Motor neuron (in vitro differentiated cells): ENCODE measurements at places on chromosomes 11 and 22.
A peak's percentile ranks its signal among the peaks of the same experiment; 100 is the strongest.

DNA sequence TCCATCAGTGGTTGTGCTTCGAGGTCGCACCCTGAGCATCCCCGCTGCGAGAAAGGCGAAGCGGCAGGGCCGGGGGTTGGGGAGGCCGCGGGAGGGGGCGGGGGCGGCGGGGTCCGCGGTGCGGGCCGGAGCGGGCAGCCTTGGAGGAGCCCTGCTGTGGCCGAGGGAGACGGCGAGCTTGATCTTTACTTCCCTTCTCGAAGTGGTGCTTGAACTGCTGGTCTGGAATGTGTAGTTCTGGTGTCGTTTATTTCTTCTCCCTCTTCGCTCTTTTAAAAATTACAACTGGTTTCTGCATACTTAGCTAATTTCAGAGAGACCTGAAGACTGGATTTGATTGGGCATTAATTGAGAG is 1.1 kb downstream of the APLP2 start:
- no peak for ATAC-seq

- ATAC-seq = no peak
Observed at GRCh38 chr11:86795511-86795910, 4.8 kb upstream of the PRSS23 start.

GRCh38 chr11:78179459-78180071 is 8.9 kb downstream of the KCTD21 start:
- no peak for ATAC-seq

DNA sequence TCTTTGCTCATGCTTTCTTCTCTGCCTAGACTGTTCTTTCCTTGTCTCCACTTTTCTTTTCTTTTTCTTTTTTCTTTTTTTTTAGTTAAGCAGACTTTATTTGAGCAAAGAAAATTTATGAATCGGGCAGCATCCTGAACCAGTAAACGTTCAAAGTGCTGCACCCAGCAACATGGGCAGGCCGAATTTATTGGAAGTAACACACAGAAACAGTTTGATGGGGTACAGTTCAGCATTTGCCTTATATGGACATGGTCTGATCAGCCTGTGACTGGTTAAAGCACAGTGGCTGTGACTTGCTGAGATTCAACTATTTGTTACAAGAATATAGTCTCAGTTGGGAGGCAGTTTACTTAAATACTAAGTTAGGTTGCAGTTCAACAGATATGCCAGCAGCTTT is 16.0 kb downstream of the CD3E start:
- no peak for ATAC-seq

DNA sequence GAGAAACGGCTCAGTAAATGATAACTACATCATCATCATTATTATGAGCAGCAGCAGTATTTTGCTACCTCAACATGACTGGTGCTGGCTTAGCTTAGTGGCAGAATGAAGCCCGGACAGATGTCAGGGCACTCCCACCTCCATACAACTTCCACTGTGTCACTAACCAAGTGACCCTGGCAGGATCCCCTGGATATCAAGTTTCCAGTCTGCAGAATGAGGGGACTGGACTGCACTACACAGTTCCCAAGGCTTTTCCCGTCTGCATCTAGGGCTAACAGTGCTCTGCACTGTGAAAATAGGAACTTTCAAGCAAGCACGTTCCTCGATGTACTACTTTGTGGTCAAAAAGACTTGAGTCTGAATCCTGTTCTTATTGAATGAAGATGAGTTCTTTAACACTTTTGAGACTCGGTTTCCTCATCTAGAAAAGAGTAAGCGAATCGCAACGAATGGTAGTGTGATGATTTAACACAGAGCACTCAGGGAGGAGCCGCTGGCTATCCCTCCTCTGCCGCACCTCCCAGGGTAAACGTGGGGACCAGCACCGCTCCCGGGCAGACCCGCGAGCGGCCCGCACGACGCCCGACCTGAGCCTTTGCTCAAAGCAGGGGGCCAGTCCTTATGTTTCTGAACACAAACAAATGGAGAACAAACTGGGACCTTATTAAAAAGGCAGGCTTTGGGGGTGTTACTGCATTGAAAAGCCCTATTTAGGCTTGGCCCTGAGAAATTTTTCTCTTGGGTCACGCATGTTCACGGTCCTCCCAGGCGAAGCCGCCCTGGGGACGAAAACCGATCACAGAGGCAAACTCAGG is 910 bp downstream of the CLTCL1 start:
- ATAC-seq = peak; percentile 21

- no peak for ATAC-seq
Observed at GRCh38 chr11:44083433-44083832, 12.0 kb upstream of the EXT2 start.

DNA sequence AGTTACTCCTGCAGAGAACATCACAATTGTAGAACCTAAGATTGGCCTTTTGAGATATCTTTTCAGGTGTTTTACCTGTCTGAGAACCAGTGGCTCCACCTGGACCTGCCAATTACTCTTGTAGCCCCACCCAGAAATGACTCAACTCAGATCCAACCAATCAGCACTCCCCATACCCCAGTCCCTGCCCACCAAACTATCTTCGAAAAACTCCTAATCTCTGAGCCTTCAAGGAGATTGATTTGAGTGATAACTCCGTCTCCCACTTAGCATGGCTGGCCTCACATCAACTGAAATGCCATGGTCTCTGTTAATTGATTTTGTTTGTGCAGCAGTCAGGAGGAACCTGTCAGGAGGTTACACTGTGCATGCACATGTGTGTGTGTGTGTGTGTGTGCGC is 103.6 kb downstream of the MTNR1B start:
- ATAC-seq = no peak

DNA sequence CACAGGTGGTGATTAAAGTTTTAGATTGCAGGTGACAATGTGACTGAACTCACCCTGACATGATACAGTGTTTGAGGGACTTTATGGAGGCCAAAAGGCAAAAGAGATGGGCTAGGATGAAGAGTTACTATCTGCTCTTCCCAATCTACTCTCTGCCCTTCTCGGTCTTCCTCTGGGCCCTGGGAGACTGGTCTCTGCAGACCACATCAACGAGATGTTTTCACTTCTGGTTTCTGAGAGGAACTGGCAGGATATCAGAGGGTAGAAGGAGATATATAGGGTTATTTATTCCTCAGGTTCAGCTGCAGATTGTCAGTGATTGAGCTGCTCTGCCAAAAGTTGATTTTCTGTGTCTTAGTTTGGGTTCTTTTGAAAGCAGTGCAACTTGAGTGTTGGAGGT is 32.4 kb upstream of the CD44 start:
- no peak for ATAC-seq

- ATAC-seq = peak; percentile 26
Observed at GRCh38 chr11:131724436-131724975, 354.1 kb downstream of the NTM start.

GRCh38 chr11:985406-985805 is 51.1 kb downstream of the MUC6 start:
- ATAC-seq = no peak

GRCh38 chr11:27621405-27622161 is 78.7 kb downstream of the BDNF start:
- ATAC-seq = peak; percentile 25

DNA sequence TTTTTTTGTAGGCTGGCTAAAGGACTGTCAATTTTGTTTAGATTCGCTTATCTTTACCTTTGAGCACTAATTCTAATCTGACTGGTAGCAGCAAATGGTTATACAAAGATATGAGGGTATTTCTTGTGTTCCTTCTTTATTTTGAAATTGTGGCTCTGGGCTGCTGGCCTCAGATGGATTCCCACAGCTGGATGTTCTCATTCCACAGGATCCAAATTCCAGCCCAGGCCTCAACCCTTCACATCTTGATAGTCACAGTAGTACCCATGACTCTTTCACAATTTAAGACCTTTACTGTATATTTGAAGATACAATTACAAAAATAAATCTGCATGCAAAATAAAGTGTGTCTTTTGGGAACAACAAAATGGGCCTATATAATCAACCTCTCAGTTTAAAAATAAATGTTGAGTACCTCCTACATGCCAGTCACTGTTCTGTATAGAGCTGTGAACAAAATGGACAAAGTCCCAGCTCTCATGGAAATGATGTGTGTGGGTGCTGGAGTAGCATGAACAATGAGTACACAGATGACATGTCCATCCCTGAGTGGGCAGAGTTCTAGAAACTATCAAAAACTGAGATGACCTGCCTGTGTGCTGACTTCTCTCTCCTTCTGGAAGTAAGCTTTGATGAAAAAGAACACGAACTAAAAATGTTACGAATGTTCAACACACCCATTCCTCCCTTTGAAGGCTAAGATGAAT is 51.7 kb upstream of the FBXO3 start:
- no peak for ATAC-seq

- ATAC-seq = no peak
Observed at GRCh38 chr11:88167853-88168252, 7.4 kb downstream of the RAB38 start.

- ATAC-seq = peak; percentile 26
Observed at GRCh38 chr11:107824668-107825369, 33.8 kb downstream of the SLC35F2 start.

GRCh38 chr11:93492464-93493251 is 50.5 kb downstream of the SMCO4 start:
- ATAC-seq = no peak

DNA sequence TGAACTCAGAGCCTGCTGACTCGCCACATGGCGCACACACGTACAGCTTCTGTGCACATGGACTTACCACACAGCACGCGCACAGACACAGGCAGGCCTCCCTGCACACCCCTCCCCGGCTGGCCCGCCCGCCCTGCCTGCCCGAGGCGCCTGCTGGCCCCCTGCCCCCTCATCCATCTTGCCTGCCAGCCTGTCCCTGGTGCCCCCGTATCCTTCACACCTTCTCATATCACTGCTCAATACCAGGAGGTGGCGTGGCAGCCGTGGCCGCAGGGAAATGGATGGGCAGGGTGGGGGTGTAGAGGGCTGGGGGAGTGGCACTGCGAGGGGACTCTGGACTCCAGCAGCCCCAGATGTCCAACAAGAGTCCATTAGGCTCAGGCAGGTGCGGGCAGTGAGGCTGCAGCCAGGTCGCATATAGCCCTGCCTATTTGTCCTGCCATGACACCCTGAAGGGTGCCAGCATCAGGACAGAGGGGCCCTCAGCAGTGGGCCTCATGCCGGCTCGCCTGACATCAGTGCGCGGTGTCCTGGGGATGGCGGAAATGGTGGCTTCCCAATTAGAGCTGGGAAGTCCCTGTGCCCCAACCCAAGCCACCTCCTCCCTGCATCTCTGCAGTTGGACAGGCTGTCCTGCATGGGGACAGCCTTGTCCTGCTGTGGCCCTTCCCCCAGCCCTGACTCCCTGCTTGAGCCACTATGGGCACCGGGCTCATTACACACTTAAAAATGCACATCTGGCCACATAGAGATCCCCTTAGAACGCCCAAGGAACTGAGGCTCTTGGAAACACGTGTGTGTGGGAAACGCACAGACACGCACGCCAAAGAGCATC is 2.0 kb upstream of the TBX10 start:
- peak; percentile 56 for ATAC-seq

GRCh38 chr11:77118971-77119370 is 9.1 kb upstream of the MYO7A start:
- no peak for ATAC-seq

- no peak for ATAC-seq
Observed at GRCh38 chr11:98365190-98365589, 655.6 kb upstream of the CNTN5 start.

DNA sequence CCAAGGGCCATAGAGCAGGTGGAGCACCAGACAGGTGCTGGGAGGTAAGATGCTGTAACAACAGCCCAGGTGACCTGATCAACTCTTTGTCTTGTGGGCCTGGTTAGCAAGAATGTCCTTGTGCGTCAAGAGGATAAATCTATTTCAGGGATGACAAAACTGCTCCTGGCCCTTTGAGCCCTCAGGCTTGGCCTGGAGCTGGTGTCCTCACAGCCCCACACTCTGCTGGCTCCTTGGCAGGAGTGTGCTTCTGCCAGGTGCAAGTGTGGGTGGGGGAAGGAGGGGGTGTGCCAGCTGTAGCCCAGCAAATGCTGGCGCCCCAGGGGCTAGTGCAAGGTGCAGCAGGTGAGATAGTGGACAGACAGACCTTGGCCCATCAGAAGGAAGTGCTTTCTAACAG is 19.5 kb downstream of the AMPD3 start:
- no peak for ATAC-seq

- ATAC-seq = no peak
Observed at GRCh38 chr11:11318961-11319360, 34.1 kb downstream of the CSNK2A3 start.

DNA sequence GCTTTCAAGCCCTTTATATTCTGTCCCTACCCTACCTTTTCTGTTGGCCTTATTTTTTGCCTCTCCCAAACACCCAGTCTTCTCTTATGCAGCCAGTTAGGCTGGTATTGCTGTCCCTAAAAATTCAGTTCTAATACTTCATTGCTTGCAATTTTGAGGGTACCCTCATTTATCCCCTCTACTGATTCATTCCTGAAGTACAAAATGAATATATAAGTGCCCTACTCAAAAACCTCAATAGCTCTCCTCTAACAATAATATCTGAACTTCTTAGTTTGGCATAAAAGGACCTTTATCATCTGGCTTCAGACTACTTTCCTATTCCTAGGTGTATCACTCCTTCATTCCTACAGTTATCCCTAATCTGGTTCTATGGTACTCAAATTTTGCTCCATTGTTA is 5.2 kb upstream of the EIF4G2 start:
- ATAC-seq = no peak

DNA sequence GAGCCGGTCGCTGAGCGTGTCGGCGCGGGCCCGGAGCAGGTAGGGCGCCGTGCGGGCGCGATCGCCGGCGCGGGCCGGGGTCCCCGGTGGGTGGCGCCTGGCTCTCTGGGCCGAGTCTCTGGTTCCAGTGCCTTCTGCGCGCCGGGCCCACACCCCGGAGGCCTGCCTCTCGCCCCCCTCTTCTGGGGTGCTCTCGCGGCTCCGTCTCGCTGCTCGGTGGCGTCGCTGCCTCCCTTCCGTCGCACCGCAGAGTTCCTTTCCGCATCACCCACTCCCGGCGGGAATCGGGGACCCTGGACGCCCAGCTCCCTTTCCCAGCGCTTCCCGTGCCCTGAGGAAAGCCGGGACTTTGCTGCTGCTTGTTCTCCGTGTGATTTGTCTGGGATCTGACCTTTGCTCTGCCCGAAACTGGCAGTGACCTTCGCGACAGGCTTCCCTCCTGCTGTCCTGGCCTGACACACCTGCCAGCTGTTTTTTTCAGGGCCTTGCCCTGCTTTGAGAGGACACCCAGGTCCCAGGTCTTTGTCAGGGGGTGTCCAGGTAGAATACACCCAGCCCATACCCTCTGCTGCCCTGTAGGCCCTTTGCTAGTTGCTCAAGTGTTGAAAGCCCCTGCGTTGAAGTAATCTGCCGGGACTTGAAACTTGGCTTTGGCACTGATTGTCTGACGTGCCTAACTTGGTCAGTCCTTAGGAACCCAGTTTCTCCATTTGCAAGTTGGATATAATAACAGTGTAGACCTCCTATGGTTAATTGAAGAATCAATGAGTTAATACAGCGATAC is 711 bp downstream of the FDX1 start:
- ATAC-seq = peak; percentile 45

- no peak for ATAC-seq
Observed at GRCh38 chr11:93694109-93694508, 32.6 kb downstream of the CEP295 start.

- ATAC-seq = no peak
Observed at GRCh38 chr11:63532117-63532516, 4.5 kb upstream of the PLAAT4 start.

- peak; percentile 65 for ATAC-seq
Observed at GRCh38 chr11:61012737-61013215, 41.3 kb downstream of the CD6 start.

- ATAC-seq = peak; percentile 95
Observed at GRCh38 chr22:44037519-44038375, 13.6 kb downstream of the PARVB start.

- ATAC-seq = peak; percentile 95
Observed at GRCh38 chr22:28594797-28595462, 84.7 kb downstream of the TTC28 start.

- peak; percentile 33 for ATAC-seq
Observed at GRCh38 chr11:706439-706956, 467 bp downstream of the EPS8L2 start.

GRCh38 chr11:68414496-68415221 is 45.9 kb upstream of the PPP6R3 start:
- no peak for ATAC-seq
